Amygdala (tissue), 56 donors: ENCODE measurements at places on chromosomes 6 and 20.

- DNase-seq, result no peak
These were observed 626.8 kb upstream of the ARID1B start for GRCh38 chr6:156150391-156150790.

GRCh38 chr6:140045116-140045515 lies 670.7 kb upstream of the CITED2 start:
- DNase-seq, result no peak

DNA sequence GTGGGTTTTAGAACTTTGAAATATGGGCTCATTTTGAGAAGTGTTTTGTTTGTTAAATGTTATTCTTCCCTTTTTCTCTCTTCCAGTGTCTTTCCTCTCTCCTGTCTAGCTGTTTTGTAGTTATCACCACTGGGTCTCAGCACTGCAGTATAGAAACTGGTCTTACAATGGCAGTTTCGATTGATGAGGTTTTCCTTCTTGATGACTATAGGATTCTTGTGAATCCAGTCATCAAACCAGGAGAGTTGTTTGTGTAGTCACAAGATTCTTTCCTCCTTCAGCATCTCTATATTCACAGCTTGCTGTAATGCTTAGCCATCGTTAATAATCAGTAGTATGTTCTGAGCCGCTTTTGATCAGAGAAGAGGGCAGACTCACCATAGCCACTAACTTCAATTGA lies 172.3 kb downstream of the OGFRL1 start:
- DNase-seq, result no peak

- no peak for DNase-seq
These were observed 6.6 kb upstream of the RNF8 start for GRCh38 chr6:37347177-37347576.

- no peak for DNase-seq
These were observed 29.6 kb downstream of the MDN1 start for GRCh38 chr6:89789980-89790379.

DNA sequence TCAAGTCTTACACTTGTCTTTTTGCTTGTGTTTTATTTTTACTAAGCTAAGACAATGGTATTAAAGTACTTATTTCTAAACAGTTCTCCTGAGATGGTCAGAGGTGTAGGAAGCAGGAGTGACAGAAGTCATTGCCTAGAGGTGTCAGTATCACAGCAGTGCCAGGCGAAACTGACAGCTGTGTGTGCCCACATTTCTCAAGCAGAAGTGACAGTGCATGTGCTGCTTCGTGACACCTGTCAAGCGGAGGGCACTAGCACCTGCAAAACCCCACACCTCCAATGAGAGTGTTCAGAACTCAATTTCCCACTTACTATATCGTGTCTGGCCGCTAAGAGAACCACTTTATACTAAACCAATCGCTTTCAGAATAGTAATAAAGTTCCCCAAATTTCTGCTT lies 82.8 kb downstream of the SLC23A2 start:
- DNase-seq, result no peak

DNA sequence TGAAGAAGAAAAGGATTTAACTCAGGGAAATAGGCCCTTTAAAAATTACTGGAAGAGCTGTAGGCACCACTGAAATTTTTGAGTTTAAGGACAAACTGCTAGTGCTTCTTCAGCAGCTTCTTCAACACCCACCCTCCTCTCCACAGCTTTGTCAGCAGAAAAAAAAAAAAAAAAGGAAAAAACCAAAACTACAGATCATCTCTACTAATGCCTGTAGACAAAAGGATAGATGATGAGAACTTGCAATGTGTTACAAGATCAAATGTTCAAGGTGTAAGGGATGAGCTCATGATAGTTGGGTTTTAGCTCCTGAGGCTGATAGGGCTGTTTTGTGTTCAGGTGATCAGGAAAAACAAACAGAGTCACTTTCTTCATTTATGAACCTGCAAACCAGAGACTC lies 55.2 kb upstream of the PREP start:
- no peak for DNase-seq

GRCh38 chr6:43913375-43914271 lies 143.6 kb downstream of the VEGFA start:
- DNase-seq, result no peak

- DNase-seq, result no peak
These were observed 68.6 kb downstream of the HDDC2 start for GRCh38 chr6:125233202-125233601.

GRCh38 chr20:44891826-44892225 lies 6.3 kb downstream of the YWHAB start:
- DNase-seq, result no peak

- no peak for DNase-seq
These were observed 64.9 kb upstream of the TAB2 start for GRCh38 chr6:149252622-149253021.

- DNase-seq, result peak; percentile 48
These were observed 33.8 kb upstream of the AIG1 start for GRCh38 chr6:143026696-143027449.

GRCh38 chr6:20434766-20435165 lies 33.1 kb downstream of the E2F3 start:
- no peak for DNase-seq

- DNase-seq, result no peak
These were observed at the start of gene APCDD1L for GRCh38 chr20:58515233-58516212. APCDD1L (minus strand) TSS chr20:58515399; CDS start chr20:58514707, 692 bp downstream.

GRCh38 chr6:41216616-41217015 lies 11.5 kb upstream of the TREML4 start:
- no peak for DNase-seq

DNA sequence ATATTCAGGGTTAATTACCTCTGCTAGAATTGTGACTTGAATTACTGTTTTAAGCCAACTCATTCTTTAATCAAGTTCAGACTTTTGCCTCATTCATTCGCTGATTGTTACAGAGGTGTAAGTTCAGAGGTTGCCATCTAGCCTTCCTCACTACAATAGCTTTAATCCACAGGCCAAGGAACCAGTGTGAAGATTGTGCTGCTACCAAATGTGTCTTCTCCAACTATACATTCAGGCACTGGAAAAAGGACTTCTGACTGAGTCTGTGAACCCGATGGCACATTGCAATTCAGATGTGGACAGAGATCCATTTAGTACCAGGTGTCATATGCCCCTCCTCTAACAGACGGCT lies 111.2 kb upstream of the ADGRF1 start:
- no peak for DNase-seq

DNA sequence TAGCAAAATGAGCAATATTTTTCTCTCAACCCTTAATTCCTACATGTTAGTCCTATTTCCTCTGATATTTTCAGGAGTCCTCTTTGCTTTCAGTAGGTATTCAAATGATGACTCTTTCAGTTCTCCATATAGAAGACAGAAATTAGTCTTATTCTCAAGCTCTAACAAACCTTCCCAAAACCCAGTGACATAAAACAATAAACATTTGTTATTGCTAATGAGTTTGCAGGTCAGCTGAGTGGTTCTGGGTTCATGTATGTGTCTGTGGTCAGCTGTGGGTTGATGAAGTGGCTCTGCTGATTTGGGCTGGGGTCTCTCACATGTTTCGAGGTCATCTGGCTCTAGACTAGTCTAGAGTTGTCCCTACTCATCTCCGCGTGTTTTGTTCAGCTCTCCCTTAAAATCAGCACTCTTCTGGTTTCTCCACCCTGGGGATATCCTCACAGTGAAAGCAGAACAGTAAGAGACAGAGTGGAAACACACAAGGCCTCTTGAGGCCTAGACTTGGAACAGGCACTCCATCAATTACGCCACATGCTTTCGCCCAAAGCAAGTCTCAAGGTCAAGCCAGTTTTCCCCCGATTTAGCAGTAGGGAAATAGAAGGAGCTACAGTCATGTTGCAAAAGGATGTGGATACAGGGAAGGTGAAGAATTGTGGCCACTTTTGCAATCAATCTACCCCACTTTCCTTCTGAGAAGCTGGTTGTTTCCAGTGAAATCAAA lies 273.0 kb downstream of the PLCB1 start:
- no peak for DNase-seq

DNA sequence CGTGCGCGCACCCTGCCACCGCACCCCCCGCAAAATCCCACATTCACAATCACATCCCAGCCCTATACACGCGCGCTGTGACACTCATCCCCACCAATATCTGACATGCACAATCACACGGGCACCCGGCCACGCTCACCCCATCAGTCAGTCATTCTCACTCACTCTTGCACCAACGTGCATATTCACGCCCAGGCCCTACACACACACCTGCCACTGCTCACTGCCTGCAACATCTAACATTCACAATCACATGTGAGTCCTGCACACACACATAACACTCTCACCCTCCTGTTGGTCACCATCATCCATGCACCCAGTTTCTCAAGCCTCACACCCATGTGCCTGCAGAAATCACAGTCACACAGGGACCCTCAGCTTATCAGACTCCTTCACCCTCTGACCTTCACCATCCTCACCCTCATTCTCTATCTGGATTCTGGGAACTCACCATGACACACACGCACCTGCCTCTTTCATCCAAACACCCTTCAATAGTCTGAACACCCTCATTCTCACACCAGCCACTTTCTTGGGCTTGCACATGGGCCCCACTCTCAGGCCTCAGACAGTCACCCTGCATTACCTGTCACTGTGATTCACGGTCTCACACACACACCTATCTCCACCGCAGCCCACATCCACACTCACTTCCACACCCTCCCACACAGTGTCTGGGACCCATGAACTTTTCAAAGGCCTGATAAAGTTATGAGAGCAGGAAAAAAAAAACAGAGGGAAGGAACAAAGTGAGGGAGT lies 748 bp upstream of the ATP9A start:
- DNase-seq, result no peak

DNA sequence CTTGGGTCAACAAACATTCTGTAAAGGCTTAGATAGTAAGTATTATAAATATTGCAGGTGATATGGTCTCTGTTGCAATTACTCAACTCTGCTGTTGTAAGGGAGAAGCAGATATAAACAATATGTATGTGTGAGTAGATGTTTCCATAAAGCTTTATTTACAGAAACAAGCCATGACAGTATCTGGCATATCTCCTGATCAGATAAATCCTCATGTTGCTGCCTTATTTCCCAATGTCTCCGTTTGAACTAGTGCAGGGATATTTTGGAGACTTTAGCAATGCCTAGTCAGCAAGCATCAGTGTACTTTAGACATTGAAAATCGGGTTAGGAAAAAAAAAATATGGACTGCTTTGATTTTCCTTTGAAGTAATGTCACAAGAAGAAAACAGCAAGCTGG lies 96.1 kb downstream of the LAMA2 start:
- no peak for DNase-seq

- no peak for DNase-seq
These were observed 158.5 kb upstream of the ARID1B start for GRCh38 chr6:156618600-156619205.

DNA sequence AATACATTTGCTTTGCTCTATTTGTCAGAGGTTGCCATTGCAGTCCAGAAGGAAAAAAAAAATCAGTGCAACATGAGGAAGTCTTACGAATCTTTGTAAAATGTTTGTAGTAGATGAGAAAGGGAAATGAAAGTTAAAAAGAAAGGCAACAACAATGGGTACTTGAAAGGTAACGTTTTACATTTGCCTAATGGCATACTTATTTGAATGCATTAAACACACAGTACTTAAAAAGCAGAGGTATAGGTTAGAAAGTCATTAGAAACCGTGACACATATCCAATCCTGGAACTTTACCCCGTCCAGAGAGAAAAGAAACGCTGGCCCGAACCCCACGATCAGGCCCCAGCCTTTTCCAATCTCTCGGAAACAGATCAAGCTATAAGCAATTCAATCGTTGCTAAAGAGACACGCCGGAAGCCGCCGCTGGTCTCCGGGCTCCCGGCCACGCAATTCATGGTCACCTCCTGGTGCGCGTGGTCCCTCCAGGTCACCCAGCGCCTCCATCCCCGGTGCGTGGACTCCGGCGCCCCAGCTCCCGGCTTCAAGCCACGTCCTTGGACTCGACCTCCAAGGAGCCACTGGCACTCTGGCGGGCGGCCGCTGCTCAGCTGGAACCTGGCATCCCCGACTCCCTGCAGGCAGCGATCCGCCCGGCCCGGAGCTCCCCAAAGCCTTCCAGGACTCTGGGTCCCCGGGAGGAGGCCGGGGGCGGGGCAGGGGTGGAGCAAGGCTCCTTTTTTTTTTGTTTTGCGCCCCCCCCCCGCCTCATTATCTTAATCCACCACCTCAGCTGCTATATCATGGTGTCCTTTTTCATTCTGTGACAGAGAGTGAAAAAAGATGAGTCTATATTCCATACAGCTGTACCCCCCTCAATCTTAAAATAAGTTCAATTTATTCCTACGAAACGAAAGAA lies at the start of gene SLC18B1:
SLC18B1 (minus strand) TSS at position 687 of the 918 bp plus-strand sequence; CDS start at position 506, 181 bp downstream.
- peak; percentile 44 for DNase-seq

- no peak for DNase-seq
These were observed 31.8 kb upstream of the GMPR start for GRCh38 chr6:16206595-16207037.

- DNase-seq, result no peak
These were observed 10.0 kb upstream of the IFNGR1 start for GRCh38 chr6:137229075-137229759.

DNA sequence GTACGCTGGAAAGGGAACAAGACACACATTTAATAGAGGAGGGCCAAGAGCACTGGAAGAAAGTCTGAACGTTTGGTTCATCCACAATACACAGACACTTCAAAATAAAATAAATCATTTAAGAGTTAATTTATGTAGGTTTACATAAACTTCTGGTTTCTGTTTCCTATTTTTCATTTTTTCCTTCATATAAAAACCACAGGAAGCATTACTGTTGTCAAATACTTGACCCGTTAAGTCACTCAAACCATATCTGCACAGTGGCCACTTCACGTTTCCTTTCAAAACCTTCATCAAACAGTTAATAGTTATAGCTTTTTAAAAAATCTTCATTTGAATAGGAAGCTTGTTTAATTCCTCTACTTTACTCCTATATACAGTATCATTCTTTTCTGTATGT lies 257.6 kb upstream of the THEMIS start:
- DNase-seq, result no peak

GRCh38 chr6:106339334-106340029 lies 13.9 kb upstream of the ATG5 start:
- DNase-seq, result no peak

DNA sequence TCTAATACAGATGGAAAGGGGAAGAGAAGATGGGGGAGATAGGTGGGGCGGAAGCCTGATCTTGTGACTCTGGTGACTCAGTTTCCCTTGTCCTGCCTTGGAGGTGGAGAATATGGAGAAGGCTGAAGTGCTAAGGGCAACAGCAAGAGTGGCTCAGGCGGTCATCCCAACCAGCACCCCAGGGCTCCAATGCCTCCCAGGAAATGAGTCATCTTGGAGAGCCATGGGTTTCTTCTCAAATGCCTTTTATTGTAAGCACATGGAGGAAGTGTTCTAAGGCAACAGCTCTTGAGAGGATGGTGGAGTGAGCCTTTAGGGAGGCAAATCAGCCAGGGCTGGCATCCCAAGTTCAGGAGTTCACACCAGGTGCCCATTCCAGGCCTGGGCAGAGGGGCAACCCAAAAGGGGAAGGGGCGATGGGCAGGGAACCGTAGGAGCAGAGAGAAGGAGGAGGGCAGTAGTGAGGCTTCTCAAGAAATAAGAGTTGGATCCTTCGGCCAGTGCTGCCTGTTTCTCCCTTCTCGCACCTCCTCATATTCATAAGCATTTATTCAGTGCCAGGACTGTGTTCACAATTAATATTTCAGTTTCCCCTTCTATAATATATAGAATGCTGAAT lies 13.2 kb upstream of the AHCY start:
- no peak for DNase-seq
